Cerebellum (tissue), 4 donors: ENCODE measurements at places on chromosomes 12 and 14. TPM values are rescaled to one million over a fixed set of nuclear protein-coding genes. Genes with fewer than 3 reads are reported as not detected.

DNA sequence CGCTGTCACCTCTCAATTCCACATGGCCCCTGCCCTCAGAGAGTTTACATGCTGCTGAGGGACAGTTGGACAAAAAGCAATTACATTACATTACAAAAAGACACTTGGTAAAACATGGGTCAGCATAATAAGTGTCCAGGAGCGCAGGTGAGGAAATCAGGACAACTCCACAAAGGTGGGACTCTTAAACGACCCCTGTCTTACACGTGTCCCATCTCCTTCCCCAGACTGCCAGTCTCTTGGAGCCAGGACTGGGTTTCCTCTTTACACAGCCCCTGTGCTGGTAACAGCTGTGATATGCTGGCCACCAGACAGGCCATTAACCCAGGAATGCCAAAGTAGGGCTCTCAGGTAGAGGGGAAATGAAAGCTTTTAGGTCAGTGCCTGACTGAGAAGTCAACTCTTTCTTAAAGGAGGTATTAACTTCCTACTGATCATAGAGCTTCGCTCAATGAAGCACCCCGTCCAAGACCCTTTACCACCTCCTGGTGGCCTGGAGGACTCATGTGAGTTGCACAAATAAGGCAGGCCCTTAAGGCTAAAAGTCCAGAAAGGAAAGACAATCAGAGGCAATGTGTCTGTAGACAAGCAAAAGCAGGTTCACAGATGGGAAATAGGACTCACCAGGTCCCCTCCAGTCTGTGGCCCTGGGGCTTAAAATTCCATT, 55.5 kb downstream of the ANO2 start:
- DNase-seq: no peak

DNA sequence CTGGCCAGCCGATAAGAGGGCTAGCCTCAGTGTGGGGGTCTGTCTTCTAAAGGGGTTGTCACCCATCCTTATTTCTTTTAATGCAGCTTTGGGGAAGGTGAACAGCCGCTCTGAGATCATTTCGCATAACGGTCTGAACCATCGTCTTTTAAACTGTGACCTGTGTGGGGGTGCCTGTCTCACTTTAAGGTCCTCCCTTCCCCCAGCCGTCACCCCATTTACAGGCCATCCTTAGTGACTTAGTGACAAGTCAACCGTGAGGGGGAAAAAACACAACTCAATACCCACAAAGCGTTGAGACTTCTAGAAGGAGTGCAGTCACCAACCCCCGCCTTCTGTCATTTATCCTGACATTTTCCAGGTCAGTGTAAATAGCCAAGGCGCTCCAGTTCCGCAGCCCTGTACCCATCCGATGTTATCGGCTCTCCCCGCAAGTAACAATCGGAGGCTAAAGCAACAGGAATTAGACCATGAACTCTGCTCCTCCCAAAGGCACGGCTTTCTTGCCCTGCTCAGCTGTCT, 505 bp upstream of the DENND5B start:
- peak; percentile 55 for DNase-seq

DNA sequence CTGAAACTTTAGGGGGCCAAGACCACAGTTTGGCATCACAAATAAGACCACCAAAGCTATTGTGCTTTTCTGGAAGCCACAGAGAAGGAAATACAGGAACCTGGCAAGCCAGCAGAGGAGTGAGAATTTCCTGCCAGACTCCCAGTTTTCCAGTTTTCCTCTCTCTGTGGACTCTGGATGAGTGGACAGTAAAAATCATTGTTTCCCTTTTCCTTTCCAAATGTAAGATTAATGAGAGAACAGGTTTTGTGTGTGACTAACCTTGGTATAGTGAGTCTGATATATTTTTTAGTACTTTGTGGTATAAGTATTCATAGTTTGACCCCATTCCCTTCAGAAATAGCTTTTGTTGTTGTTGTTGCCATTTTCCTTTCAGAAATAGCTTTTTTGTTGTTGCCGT, 2.6 kb upstream of the TAC3 start:
- no peak for DNase-seq

Gene HEBP1
- total RNA-seq: 4.5 TPM

DNA sequence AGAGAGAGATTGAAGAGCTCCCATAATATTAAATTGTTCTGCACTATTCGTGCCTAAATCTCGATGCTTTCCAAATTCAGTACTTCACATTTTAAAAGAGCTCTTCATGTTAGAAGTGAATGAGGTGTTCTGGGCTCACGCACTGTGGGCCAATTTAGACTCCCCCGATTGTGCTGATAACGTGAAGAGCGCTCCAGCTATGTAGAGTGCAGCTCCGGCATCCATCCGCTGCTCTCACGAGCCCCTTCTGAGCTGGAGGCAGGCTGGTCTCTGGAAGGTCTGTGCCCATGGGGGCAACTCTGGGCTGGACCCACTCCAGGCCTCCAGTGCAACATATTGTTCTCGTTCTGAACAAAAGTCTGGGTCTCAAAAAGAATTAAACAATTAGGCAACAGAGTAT, 692.6 kb downstream of the VRK1 start:
- DNase-seq: no peak

Gene AQP2
- total RNA-seq: not detected

DNA sequence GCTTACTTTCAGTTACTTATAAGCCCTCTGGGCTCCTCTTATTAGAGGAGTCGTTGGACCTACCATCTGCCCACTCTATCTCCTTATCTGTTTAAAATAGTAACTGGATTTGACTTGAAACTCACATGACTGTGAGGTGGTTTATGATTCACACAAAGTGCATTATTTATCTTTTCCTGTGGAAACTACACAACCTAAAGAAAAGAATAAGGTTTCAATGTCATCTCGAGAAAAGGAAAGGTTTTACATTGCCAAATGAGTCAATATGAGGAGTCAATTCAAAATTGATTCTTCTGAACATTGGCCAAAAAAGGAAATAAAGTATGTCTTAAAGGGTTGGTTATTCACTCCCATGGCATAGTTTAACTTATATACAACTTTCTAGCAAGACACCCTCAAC, 225.0 kb upstream of the G2E3 start:
- DNase-seq: no peak

GRCh38 chr12:1607940-1608712, 13.7 kb upstream of the FBXL14 start:
- DNase-seq: no peak

Gene HHIPL1
- 4.3 TPM for total RNA-seq

DNA sequence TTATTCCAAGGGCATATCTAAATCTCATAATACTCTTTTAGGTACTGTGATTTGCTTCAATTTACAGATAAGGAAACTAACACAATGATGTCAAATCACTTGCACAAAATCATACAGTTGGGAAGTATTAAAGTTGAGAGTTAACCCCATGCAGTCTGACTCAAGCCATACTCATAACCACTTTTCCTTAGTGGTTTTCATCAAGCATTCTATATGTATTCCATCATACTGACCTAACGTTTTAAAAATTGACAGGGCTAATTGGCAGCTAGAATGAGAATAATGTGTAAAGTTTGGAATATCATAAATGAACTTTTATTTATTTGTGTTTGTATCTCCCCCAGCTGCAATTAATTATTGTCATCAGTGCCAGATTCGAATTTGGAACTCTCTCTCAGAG, 20.9 kb downstream of the PUS7L start:
- DNase-seq: no peak

GRCh38 chr14:54646626-54647025, 79.7 kb downstream of the SAMD4A start:
- DNase-seq: no peak

Gene MYO1A
- 0.36 TPM for total RNA-seq

- no peak for DNase-seq
Measured at GRCh38 chr14:26206640-26207039, 391.2 kb downstream of the NOVA1 start.

GRCh38 chr12:56571121-56571520, 49.5 kb downstream of the RBMS2 start:
- DNase-seq: no peak

Gene EIF2B1
- total RNA-seq: 27.5 TPM

DNA sequence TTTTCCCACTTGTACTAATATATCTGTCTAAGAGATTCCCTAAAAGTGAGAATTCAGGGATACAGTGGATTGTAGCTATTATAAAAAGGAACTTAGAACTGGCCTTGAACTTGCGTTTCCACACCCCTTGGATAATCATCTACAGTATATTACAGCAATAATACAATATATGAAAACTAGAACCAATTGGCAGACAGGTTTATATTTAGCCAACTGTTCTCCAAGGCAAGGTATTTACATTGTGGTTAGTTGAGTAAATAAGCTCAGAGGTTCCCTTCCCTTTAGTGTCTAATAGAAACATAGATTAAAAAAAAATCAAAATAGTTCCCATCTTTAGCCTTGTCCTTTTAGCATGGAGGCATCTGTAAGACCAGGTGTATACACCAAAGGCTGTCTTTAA, 42.1 kb downstream of the LIMA1 start:
- no peak for DNase-seq
